Activated B cell treated with CpG ODN at 0.5 μM for 24 hours (primary cell): ENCODE measurements at places on chromosomes 1 and 21. TPM values are rescaled to one million over a fixed set of nuclear protein-coding genes. Genes with fewer than 3 reads are reported as not detected.

The CCDC24 gene
- 8.1 and 15.1 TPM in 2 replicates for total RNA-seq

The KDM5B gene
- total RNA-seq = 34.7 and 43.5 TPM in 2 replicates

The CLDN19 gene
- total RNA-seq = not detected in 2 replicates

The RSPH1 gene
- 0.38 TPM in 1 of 2 replicates, not detected in the other for total RNA-seq

The TMEM63A gene
- total RNA-seq = 54.8 and 74.5 TPM in 2 replicates

The ROR1 gene
- total RNA-seq = 1.8 and 2.2 TPM in 2 replicates

The ZNF683 gene
- not detected in 2 replicates for total RNA-seq

The LCE6A gene
- not detected in 2 replicates for total RNA-seq

The TTLL7 gene
- 0.12 TPM in 1 of 2 replicates, not detected in the other for total RNA-seq

The TAL1 gene
- not detected in 2 replicates for total RNA-seq

The CD34 gene
- not detected in 2 replicates for total RNA-seq

The SPATA21 gene
- not detected in 2 replicates for total RNA-seq

The BRINP3 gene
- total RNA-seq = not detected in 2 replicates

The CDC7 gene
- total RNA-seq = 5.8 and 7.3 TPM in 2 replicates

The MYBPH gene
- total RNA-seq = not detected in 2 replicates

The PTAFR gene
- total RNA-seq = 2.2 and 3.6 TPM in 2 replicates

The NBPF4 gene
- total RNA-seq = not detected in 2 replicates

The XCL1 gene
- total RNA-seq = not detected in 2 replicates

The C4BPA gene
- total RNA-seq = not detected in 2 replicates
